ENCODE measurements at places on chromosomes 1 and 21.

- DNase-seq = no peak
Measured at GRCh38 chr21:39196310-39196709, 13.1 kb upstream of the PSMG1 start.

- no peak for DNase-seq
Measured at GRCh38 chr1:29668551-29669157, 432.3 kb downstream of the PTPRU start.

GRCh38 chr21:14522736-14523135, 23.4 kb downstream of the SAMSN1 start:
- DNase-seq = no peak

DNA sequence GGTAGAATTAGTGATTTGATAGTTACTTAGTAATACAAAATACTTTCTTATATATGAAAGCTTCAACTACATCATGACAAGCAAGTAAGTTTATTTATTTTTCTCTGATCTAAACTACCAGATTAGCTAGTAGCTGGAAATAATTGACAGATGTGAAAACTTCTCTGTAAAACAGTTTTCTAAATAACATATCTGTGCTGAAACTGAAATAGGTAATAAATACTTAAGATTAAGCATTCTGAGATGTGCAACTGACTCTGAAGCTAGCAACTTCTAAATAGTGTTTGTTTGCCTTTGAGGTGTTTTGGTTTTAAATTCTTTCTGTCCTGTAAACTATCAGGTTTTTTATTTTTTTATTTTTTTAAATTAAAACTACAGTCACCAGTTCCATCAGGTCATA, 18.5 kb upstream of the LHX8 start:
- no peak for DNase-seq

GRCh38 chr1:8004803-8005573, 21.1 kb downstream of the ERRFI1 start:
- peak; percentile 91 for DNase-seq

DNA sequence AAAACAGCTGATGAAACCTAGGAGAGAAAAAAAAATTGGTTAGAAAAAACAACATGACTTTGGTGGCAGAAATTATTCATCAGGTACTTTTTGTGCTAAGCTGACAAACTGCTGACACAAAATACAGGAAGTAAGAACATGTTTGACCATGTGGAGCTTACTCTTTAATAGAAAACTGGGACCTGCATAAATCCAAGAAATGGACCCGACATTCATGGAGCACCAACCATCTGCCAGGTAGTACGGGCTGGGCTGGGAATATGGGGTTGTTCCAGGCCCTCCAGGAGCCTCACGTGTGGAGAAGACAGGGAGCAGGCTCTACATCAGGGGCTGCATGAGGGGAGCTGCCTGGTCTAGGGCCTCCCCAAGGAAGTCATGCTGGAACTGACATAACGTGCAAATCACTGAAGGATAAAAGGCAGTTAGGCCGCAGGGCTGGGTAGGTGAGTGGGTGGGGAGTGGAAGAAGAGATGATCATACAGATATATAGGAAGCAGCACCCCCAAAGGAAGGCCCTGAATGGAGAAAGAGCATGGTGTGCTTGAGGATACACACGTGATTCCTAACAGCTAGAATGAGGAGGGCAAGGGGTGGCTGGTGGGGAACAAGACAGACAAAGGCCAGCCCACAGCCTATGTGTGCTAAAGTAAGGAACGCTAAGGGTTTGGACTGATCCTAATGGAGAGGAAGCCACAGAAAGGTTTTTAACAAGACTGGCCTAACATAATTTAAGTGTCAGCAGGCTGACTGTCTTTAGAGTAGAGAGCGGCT, 26.1 kb downstream of the CD58 start:
- DNase-seq = no peak

- no peak for DNase-seq
Measured at GRCh38 chr1:40857737-40858136, 4.4 kb downstream of the CITED4 start.

DNA sequence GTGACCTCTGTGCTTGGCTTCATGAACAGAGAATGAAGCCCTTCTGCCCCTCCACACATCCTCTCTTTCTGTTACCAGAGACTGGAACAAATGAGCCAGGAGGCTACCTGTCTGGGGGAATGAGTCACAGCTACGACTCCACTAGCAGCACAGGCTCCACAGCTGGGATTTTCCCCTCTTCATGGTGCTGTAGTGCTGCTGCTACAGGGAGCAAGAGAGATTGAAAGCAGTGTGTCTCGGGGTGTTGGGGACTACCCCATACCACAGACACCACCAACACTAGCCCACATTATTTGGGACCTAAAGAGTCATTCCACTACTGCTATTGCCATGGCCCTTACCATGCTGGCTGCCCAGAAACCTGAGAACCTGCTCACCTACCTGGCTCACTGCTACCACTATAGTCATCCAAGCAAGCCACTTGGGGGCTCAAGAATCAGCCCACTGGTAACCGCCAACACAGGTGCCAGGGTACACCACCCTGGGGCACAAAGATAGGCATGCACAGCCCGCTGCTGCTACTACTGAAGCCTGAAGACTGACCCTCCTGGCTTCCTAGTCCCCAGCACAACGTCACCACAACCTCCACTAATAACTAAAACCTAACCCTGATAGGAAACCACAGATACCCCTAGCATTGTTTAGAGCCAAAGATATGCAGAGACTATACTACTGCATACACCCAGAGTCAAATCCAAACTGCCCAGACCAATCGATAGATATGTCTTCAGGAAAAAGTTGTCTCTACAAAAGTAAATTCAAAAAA, 17.7 kb downstream of the CD1E start:
- no peak for DNase-seq

GRCh38 chr1:81808760-81809159, 8.0 kb downstream of the ADGRL2 start:
- DNase-seq = no peak

DNA sequence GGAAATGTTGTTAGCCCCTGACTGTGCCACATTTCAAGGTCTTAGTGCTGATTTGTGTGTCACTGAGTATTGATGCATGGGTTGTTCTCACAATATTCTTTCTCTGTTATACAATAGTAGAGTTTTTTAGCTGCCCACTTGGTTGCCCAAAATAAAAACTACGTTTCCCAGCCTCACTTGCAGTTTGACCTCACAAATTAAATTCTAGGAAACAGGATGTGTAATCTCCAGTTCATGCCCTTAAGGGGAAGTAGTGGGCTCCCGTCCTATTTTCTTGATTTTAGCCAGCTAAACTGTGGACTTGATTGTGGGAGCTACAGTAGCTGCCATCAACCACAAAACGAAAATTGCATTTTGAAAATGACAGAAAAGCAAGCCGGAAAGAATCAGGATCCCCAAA, 27.3 kb upstream of the LAMC1 start:
- DNase-seq = no peak

DNA sequence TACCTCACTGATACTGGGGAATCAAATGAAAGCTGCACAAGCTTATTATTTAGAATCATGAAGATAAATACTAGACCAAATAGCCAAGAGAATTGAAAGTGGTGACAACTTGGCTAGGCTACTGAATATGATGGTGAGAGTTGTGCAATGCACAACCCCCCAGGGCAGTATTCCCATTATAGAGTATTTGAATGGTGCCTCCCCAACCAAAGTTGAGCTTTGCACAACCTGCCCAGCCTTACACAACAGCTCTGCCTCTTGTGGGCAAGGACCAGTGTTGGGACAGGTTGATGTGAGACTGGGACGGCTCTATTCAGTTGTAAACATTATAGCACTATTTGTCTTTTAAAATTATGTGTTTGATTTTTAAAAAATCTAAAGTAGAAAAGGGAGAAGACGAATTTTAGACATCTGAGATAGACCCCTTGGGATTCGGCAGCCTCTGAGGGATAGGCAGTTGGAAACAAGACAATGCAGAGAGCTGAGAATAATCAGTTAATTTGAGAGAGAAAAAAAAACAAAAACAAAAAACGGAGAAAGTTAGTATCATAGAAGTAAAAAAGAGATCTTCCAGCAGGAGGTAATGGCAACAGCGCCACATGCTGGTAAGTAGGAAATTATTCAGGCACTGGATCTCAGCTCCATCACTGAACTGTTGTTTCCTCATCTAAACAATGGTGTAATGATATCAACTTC, 91.0 kb upstream of the KCNA3 start:
- DNase-seq = peak; percentile 68

GRCh38 chr1:64744492-64745180, at the start of gene RAVER2:
RAVER2 (plus strand) TSS chr1:64745075; CDS start chr1:64745173, 98 bp downstream.
- DNase-seq = peak; percentile 49

All from AG08395 (cell line).